ENCODE measurements at places on chromosomes 12 and 14.

- H3K4me3 ChIP-seq = no peak overlapping the region
- no peaks in the 10 kb centered on the region for H3K4me1 ChIP-seq
- DNase-seq = no peak
- H3K27me3 ChIP-seq = no peaks in the 10 kb centered on the region
Observed at GRCh38 chr12:74747305-74747704, 209.7 kb downstream of the ATXN7L3B start.

DNA sequence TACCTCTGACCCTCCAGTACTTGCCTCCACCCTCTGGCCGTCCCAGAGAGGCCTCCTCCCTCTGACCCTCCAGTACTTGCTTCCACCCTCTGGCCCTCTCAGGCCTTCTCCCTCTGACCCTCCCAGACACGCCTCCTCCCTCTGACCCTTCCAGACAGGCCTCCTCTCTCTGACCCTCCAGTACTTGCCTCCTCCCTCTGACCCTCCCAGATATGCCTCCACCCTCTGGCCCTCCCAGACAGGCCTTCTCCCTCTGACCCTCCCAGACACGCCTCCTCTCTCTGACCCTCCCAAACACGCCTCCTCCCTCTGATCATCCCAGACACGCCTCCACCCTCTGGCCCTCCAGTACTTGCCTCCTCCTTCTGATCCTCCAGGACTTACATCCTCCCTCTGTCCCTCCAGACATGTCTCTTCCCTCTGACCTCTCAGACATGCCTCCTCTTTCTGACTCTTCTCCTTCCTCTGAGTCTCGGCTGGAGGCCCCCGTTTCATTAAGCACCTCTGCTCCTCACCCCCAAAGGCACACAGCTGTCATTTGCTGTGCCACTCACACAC is 71.9 kb downstream of the PHETA1 start:
- H3K4me3 ChIP-seq = no peak overlapping the region
- H3K27me3 ChIP-seq = peaks cover 16% of the 10 kb centered on the region
- DNase-seq = no peak
- H3K27ac ChIP-seq = no peak overlapping the region
- H3K4me1 ChIP-seq = no peaks in the 10 kb centered on the region

DNA sequence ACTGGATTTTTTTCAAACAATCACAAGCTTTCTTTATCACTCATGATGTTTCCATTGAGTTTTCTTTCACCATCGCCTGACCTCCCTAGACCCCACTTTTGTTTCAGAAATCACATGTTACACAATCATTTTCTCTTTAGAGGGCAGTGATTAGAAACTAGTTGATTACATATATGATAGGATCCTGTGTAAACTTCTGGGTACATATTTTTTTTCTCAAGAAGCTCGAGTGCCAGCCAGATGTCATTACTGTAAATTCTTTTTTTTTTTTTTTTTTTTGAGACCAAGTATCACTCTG is 62.4 kb upstream of the PSMA6 start:
- peaks cover 6% of the 10 kb centered on the region for H3K36me3 ChIP-seq
- no peak overlapping the region for H3K27ac ChIP-seq
- no peaks in the 10 kb centered on the region for H3K27me3 ChIP-seq
- H3K4me1 ChIP-seq = peaks cover 33% of the 10 kb centered on the region

DNA sequence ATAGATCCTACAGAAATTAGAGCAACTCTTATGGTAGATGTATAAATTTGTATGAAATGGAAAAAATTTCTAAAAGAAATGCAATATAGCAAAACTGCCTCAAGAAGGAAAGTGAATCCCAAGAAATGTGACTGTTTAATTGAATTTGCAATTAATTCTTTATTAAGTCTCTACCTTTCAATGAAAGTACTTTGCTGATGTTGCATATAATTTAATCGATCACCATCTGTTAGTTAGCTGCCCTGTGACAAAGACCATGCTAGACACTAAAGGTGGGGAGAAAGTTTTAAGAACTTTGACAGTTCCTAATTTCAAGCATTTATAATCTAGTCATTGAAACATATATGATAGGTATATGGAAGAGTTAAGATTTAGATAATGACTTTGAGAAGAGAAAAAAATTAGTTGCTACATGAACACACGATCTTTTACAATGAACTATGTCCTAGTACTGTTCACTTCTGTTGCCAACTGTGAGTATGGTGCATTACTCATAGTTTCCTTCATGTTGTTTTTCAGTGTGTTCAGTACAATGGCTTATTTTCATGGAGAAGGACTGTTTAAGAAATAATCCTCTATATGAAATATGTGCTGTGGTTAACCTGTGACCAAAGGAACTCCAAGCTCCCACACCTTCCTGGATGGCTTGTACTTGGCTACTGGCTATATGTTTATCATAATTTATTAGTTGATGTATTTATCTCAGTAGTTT is 128.4 kb downstream of the METTL25 start:
- no peaks in the 10 kb centered on the region for H3K4me1 ChIP-seq
- H3K27me3 ChIP-seq = no peaks in the 10 kb centered on the region
- H3K36me3 ChIP-seq = no peaks in the 10 kb centered on the region

GRCh38 chr12:6230321-6231110 is 30.3 kb downstream of the CD9 start:
- H3K27me3 ChIP-seq = no peaks in the 10 kb centered on the region
- H3K4me1 ChIP-seq = peaks cover 32% of the 10 kb centered on the region
- H3K36me3 ChIP-seq = peaks cover 7% of the 10 kb centered on the region
- H3K27ac ChIP-seq = peak overlapping the region; percentile 79
